Adipocyte (in vitro differentiated cells): ENCODE measurements at places on chromosomes 2 and 18.

DNA sequence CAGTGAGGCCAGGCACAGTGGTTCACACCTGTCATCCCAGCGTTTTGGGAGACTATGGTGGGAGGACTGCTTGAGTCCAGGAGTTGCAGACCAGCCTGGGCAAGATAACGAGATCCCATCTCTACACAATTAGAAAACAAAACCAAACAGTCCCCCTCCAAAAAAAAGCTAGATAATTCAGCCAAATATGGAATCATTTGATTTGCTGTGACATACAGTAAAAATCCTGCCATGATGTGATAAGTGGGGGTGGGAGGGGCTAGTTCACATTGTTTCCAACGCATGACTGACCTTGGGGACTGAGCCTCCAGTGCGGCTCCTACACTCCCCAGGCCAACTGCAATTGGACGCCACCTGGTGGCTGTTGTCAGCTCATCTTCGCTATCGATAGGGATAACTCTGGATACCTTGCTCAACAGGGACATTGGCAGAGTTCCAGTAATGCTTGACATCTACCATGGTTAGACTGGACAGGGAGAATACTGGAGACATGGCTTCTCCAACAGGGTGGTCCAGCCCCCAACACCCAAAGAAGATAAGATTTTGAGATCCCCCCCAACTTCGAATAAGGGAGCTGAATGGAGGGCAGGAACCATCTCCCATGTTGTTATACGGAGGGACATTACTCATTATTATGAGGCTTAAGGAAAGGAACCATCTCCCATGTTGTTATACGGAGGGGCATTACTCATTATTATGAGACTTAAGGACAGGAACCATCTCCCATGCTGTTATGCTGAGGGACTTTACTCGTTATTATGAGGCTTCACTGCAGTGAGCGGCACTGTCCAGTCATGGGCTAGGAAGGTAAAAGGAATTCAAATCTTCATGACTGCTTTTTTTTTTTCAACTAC, 135.9 kb downstream of the TGIF1 start:
- peak; percentile 85 for DNase-seq

DNA sequence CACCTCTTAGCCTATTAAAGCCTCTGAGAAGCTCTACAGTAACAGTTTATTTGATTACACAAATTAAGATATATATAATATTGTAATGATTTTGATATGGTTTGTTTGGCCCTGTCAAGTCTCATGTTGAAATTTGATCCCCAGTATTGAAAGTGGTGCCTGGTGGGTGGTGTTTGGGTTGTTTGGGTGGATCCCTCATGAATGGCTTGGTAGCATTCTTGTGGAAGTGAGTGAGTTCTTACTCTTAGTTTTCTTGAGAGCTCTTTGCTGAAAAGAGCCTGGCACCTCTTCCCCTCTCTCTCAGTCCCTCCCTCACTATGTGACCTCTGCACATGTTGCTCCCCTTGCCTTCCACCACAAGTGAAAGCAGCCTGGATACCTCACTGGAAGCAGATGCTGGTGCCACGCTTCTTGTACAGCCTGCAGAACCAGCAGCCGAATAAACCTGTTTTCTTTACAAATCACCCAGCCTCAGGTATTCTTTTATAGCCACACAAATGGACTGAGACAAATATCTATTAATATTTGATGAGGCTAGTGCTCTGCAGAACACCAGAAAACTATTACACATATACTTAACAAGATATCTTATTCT, 52.8 kb downstream of the SLC4A10 start:
- no peak for DNase-seq

- no peak for DNase-seq
Measured at GRCh38 chr2:172087780-172088244, 2.5 kb downstream of the DLX1 start.

GRCh38 chr2:103445347-103445746, 683.5 kb downstream of the TMEM182 start:
- no peak for DNase-seq

DNA sequence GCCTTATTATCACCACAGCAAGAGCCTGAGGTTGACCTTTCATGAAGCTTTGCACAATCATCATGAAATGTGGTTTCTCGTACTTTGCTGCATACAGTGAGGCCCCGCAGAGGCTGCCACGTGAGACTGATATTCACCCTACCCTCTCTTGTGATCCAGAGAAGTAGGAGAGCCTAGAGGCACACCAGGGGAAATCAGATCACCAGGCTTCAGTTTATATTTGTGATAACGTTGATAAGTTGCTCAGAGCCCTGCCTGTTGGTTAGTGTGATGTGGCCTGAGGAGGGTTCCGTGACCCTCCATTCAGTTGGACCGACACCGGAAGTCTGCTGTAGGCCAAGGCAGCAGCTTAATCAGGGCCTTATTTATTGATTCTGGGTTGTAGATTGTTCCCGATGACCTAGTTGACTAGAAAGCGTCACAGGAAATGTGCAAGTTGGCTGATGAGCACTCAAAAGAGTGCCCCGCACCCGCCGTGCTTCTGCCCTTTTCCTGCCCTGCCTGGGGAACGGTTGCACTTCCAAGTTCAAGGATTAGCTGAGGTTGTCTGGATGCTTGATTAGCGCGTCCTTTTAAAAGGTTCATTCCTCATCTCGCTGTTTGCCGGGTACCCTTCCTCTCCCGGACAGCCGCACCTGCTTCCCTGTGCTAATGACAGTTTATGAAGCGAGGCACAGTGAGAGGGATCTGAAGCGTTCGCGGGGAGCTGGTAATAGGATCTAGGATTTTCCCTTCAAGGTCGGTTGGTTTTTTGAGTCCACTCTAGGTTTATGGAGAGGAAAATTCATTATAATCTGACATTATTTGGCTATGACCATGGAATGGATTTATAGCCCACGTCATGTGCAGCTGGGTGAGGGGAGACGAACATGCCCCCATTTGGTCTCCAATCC, 146.4 kb downstream of the SH3RF3 start:
- no peak for DNase-seq

DNA sequence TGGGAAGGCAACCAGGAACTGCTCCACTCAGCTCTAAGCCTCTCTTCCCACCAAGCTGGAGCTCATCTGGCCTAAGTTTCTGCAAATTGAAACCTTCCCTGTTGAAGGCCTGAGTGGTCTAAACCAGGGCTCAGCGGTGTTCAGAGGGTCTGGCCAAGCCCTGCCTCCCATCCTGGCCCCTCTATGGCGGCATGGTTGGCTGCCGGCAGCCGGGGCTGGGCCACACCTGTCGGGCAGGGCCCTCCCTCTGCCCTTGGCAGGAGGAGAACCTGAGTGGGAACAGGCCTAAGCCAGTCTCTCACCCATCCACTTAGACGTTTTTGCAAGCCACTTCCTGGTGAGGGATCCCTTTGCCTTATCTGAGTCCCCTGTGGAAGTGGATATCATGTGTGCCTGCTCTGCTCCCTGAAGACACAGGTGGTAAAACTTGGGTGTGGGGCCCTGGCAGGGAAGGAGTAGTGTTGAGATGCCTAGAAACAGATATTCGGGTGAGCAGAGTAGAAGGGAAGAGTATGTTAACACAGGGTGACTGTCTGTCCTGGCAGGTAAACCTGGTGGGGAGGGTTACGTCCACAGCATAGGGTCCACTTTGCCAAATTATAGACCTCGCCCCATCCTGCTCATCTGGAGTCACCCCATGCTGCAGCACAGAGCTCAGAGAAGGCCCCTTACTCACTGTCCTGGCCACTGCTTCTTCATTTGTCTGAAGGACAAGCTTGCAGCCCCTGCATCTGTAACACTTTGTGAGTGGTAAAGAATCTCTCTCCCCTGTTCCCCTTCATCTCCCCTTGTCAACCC, 63.0 kb upstream of the SIX2 start:
- no peak for DNase-seq

GRCh38 chr18:58201733-58202730, 158.0 kb downstream of the NEDD4L start:
- no peak for DNase-seq

- DNase-seq, result peak; percentile 93
Measured at GRCh38 chr2:46296840-46297545, at the start of gene EPAS1. Gene EPAS1 (plus strand): TSS chr2:46297407. CDS start chr2:46297912, 505 bp downstream.

DNA sequence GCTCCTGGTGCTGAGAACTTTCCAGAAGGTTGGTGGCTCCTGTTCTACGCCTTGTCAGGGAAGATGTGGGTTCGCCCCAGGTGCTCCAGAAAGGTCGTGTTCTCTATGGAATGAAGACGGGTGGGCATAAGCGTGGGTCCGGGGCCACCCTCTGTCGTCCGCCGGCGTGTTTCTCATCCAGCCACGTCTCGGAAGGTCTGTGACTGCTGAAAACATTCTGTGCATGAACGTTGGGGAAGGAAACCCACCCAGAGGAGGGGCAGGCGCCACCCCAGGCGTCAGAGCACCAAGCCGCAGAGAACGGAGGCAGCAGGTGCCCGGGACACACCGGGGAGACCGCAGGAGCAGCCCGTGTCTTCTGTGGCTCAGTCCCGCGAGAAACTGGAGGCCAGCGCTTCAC, 118.2 kb downstream of the RTP5 start:
- no peak for DNase-seq

DNA sequence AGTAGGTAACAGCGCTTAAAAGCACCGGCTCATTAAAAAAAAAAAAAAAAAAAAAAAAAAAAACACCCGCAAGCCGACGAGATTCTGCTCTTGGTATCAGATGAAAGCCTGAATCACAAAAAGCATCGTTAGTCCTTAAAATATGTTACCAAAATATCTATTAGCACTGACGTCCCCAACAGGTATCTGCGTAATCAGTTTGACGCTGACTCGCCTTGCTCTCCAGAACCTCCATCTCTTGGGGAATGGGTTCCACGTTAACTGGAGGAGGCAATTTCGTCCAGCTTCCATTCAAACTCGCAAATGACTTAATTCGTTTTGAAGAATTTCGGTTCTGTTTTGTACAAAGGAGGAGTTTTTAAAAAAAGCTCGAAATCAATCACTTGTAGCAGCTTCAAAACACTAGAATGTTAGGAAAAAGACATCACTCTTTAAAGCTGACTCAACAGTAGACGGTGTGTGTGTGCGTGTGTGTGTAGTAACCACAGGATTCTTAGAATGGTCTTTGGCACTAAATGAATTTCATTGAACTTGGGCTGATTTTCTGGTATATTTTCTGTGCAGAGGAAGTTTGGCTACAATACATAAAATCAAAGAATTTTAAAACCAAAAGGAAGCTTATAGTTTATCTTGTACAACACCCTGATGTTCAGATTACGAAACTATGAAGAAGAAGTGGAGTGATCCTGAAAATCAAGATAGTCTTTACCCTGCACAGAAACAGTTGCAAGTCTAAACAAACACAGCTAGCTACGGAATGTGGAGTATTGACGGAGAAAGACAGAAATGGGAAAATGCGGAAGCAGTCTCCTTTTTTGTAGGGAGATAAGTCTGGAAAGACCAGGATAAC, 1.1 kb upstream of the PGAP1 start:
- DNase-seq, result peak; percentile 62

GRCh38 chr2:101956465-101957438, 35.0 kb upstream of the IL1R2 start:
- DNase-seq, result peak; percentile 59

- no peak for DNase-seq
Measured at GRCh38 chr18:74521068-74521725, 13.1 kb upstream of the CNDP1 start.

DNA sequence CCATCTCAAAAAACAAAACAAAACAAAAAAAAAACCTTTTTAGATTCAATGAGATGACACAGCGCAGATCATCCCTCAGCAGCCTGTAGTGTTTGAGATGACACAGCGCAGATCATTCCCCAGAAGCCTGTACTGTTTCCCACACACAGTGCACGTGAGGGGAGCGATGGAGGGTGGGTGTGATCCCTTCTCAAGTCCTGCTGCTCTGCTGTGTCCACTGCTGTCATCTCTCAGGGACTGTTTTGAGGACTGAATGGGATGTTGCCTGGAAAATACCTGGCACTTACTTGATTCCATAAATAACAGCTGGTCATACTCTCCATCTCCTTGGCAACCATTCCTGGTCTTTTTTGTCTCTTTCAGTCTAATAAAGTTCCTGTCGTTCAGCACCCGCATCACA, 25.7 kb downstream of the TGOLN2 start:
- DNase-seq, result no peak

GRCh38 chr18:50720325-50720674, 99.5 kb downstream of the MRO start:
- DNase-seq, result no peak

DNA sequence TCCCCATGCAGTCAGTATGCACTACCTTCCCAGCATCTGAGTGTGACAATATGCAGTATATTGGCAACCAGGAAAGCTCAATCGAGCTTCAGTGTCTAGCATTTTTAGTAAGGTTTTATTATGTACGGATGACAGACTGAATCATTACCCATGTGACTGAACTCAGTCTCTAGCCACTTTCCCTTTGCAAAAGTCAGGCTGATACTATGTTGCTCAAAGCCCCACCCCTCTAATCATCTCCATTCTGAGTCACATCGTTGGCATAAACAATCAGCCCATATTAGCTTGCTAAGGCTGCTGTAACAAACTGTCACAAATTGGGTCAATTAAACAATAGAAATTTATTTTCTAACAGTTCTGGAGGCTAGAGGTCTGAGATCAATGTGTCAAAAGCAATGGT, 25.8 kb upstream of the SRD5A2 start:
- no peak for DNase-seq

GRCh38 chr2:222965555-222965954, 86.4 kb upstream of the KCNE4 start:
- DNase-seq, result no peak

DNA sequence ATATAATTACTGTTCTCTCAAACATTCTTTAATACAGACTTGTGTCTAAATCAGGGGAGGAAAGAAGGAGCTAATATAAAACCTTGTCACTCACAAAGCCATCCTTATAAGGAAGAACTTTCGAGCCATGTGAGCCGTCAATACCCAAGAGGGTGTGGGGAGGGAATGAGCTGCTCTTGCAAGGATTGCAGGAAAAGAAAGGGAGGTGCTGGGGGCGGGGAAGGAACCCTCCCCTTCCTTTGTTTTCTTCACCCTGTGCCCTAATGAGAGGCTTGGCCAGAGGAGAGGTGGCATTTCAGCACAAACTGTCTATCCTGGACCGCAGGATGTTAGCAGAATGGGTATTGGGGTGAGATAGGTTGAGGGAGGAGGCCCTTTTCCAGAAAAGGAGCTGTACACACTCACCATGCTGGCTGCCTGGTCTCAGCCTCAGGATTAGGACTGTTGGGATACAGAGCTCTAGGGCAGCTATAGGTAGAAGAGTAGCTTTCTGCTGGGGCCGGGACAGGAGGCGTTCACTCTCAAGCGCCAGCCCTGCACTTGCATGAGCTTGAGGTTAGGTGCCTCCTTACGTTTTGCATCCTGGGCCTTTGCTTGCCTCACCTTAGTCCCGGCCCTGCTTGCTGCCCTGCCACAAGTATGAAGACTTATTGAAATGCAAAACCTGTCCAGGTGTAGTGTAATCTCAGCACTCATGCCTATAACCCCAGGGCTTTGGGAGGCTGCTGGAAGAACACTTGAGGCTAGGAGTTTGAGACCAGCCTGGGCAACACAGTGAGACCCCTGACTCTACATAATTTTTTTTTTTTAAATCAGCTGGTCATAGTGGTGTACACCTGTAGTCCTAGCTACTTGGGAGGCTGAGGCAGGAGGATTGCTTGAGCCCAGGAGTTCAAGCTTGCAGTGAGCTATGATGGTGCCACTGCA, 190.5 kb downstream of the LOXHD1 start:
- no peak for DNase-seq
